Myocyte (in vitro differentiated cells): ENCODE measurements at places on chromosomes 11 and 22. TPM values are rescaled to one million over a fixed set of nuclear protein-coding genes. Genes with fewer than 3 reads are reported as not detected.

DNA sequence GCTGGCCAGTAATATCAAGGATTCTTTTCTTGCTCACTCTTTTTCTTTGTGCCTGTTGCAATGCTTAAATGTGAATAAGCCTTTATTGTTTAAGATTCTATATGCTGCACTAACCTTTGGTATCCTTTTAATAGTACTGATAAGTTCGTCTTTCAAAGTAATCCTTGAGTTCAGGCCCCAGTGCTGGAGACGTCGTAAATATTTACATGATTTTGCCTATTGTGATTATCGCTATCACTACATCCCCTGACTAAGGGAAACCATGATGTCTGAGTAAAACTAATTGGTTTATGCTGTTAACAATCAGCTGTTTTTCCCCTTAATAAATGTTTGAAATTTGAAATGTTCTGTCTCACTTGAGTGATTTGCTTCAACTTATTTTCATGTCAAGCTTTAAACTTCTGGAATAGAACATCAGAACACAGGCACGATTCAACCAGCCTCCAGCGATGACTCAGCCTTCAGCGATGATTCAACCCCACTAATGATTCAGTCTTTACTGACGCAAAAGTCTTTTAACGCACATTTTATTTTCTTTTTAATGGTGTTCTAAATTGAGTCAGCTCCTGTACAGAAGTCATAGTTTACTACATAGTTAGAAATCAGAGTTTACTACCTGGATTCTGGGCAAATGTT, 3.9 kb downstream of the HTATIP2 start:
- peak; percentile 75 for DNase-seq

- DNase-seq = peak; percentile 22
These were observed 513.0 kb downstream of the SOX6 start for GRCh38 chr11:15843309-15843872.

HPX gene
- total RNA-seq = not detected in 2 replicates

MPPED1 gene
- total RNA-seq = not detected in 2 replicates

- no peak for DNase-seq
These were observed 258.3 kb downstream of the ETS1 start for GRCh38 chr11:128328955-128329551.

LDLRAD3 gene
- 24.2 and 32.5 TPM in 2 replicates for total RNA-seq

- no peak for DNase-seq
These were observed 3.2 kb downstream of the NCF4 start for GRCh38 chr22:36863979-36864378.
